Activated CD8-positive, alpha-beta T cell treated with anti-CD3 and anti-CD28 coated beads, Interleukin-2, amount 10 ng/mL, durations not matched to agents 7 days and 5 days (primary cell): ENCODE measurements at places on chromosomes 7 and 10. TPM values are rescaled to one million over a fixed set of nuclear protein-coding genes. Genes with fewer than 3 reads are reported as not detected.

Gene OR2A7
- total RNA-seq = 1.6 TPM

Gene MRLN
- not detected for total RNA-seq

Gene PRKG1
- not detected for total RNA-seq

Gene CFAP46
- total RNA-seq = not detected

Gene GNGT1
- total RNA-seq = not detected

Gene MXI1
- total RNA-seq = 12.3 TPM

Gene CHST3
- total RNA-seq = not detected

Gene CRHR2
- not detected for total RNA-seq
